ENCODE measurements at places on chromosomes 6 and 20. TPM values are rescaled to one million over a fixed set of nuclear protein-coding genes. Genes with fewer than 3 reads are reported as not detected.

Gene SYNDIG1
- 17.6 TPM for total RNA-seq

Gene HUS1B
- 4.9 TPM for total RNA-seq

Gene KHDRBS2
- 21.8 TPM for total RNA-seq

Gene PIGU
- total RNA-seq, result 21.3 TPM

Gene IL22RA2
- not detected for total RNA-seq

Gene NKAIN2
- 6.4 TPM for total RNA-seq

Gene PRELID3B
- total RNA-seq, result 45.1 TPM

Gene CALHM4
- total RNA-seq, result not detected

Gene FAM120B
- 54.3 TPM for total RNA-seq

Gene OLIG3
- not detected for total RNA-seq

Gene OR2H2
- total RNA-seq, result not detected

Gene GPR6
- not detected for total RNA-seq

Gene KCNQ5
- 2.7 TPM for total RNA-seq

Gene FANCE
- total RNA-seq, result 9.3 TPM

Gene GRIK2
- total RNA-seq, result 88.6 TPM

Gene OPRL1
- 3.5 TPM for total RNA-seq

Gene EPPIN
- total RNA-seq, result not detected

Gene SLC22A3
- total RNA-seq, result 6.1 TPM

Gene ABHD16B
- not detected for total RNA-seq

Gene COL9A3
- 134 TPM for total RNA-seq

Gene PRSS16
- total RNA-seq, result 0.66 TPM

Gene LAMA4
- total RNA-seq, result 166 TPM

Gene PAK5
- total RNA-seq, result 12.2 TPM

Gene MOXD1
- 16.7 TPM for total RNA-seq

Gene SEMG1
- not detected for total RNA-seq

Gene ZC2HC1B
- not detected for total RNA-seq

Gene AKIRIN2
- total RNA-seq, result 59.8 TPM

Gene WFDC5
- not detected for total RNA-seq

Gene COL21A1
- total RNA-seq, result 44.6 TPM

Gene LAMA2
- 72.8 TPM for total RNA-seq

Gene POU3F2
- 5.4 TPM for total RNA-seq

Gene MAPK14
- total RNA-seq, result 75.2 TPM

Gene COL19A1
- total RNA-seq, result 2.3 TPM

Gene PRL
- 0.99 TPM for total RNA-seq

Gene FBXL4
- 46.6 TPM for total RNA-seq

Gene CST5
- total RNA-seq, result not detected

Gene B3GALT4
- total RNA-seq, result 6.3 TPM

Gene AAR2
- 31.6 TPM for total RNA-seq

Gene COL12A1
- total RNA-seq, result 482 TPM

Gene RIMS4
- total RNA-seq, result 12.0 TPM

Gene ATXN1
- 66.1 TPM for total RNA-seq

Gene METTL24
- 12.0 TPM for total RNA-seq

Gene FNDC11
- total RNA-seq, result 1.0 TPM

Gene TRIM40
- total RNA-seq, result not detected

Gene ESR1
- 0.60 TPM for total RNA-seq

Gene IYD
- not detected for total RNA-seq

Gene TMEM200A
- 31.0 TPM for total RNA-seq

Gene RAET1E
- total RNA-seq, result 0.22 TPM

Gene GSTA2
- total RNA-seq, result not detected

Gene SLC12A5
- 31.2 TPM for total RNA-seq

Gene CST7
- total RNA-seq, result 0.60 TPM

Gene C6orf163
- total RNA-seq, result 8.0 TPM

Gene MOCS1
- total RNA-seq, result 20.8 TPM

Gene APOBEC2
- 31.3 TPM for total RNA-seq
